ENCODE measurements at places on chromosomes 5 and 9.

DNA sequence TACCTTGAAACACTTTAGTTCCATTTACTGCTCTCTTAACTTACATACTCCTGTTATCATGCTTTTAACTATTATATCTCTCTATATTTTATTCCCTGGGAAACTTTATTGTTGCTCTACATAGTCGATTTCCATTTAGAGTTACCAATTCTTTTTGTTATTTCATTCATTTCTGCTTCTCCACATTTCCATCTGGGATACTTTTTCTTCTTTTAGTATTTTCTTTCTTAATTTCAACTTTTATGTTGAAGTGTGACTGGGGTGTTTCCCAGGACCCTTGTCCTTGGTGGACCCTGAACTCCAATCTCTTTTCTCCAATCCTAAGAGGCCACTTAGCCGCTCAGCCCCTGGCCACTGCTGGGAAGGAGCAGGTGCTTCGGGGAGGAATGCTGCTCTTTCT lies 36.0 kb downstream of the PSD2 start:
- DNase-seq = no peak

GRCh38 chr9:129026442-129027223 lies 1.5 kb downstream of the SH3GLB2 start:
- DNase-seq = no peak

- no peak for DNase-seq
Measured at GRCh38 chr5:84248013-84248412, 136.7 kb downstream of the EDIL3 start.

- DNase-seq = no peak
Measured at GRCh38 chr5:168995024-168995423, 305.9 kb downstream of the SLIT3 start.

- DNase-seq = no peak
Measured at GRCh38 chr9:101371813-101372212, 13.0 kb downstream of the BAAT start.

DNA sequence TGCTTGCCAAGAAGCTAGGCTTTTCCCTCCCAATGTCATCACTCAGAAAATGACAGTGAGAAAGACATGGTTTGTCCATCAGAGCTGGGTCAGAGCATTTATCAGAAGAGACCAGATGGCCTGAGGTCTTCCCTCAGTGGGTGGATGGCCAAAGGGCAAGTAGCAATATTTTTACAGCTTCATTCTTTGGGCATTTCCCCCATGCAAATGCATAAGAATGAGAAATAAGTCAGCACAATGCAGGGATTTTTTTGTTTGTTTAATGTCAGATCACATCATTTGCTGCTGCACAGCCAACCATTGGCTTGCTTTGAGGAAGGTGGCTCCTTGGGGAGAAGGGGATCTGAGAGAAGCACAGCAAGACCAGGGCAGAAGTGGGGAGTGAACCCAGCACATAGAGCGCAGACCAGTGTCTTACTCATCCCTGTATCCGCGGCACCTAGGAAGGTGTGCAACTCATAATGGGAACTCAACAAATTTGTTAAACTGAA lies 209.6 kb downstream of the SEMA6A start:
- no peak for DNase-seq

GRCh38 chr5:103450333-103451061 lies 112.1 kb downstream of the NUDT12 start:
- DNase-seq = no peak

GRCh38 chr5:20113031-20113715 lies 125.2 kb upstream of the CDH18 start:
- no peak for DNase-seq

GRCh38 chr5:149581931-149582768 lies 852 bp downstream of the ARHGEF37 start:
- no peak for DNase-seq

DNA sequence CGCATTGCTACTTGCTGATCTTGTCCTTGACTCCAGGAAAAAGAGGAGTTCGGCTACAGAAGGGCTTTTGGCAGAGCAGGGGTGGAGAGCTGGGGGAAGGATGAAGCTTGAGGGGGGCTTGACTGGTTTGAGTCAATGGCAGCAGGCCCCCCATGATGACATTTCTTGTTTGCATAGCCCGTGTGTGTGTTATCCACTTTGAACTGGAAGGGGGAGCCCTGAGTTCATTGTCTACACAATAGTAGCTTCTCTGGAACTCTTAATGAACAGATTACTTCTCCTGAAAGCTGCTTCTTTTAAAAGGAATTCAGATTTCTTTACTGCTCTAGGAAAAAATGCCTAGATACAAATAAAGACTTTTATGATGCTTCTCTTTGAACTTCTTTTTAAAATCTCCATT lies 2.3 kb downstream of the IFNB1 start:
- DNase-seq = no peak

GRCh38 chr5:130692770-130693169 lies 472.3 kb downstream of the HINT1 start:
- DNase-seq = no peak

DNA sequence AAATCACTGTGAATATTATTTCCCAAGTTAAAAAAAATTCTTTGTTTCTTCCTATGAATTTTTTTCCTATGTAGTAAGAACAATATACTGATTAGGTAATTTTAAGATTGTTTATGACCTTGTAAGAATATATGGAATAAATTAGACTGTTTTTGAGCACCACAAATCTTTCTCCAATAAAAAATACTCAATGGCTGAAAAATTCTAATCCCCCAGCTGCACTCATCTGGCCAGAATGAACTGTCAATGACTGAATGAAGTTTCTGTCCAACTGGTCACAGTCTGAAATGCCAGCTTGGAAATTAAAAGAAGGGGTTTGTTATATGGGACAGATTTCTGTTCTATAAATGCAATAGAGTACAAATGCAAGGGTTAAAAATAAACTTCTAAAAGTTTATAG lies 569.5 kb upstream of the SEMA6A start:
- no peak for DNase-seq

GRCh38 chr5:170179626-170180025 lies 53.2 kb upstream of the C5orf58 start:
- DNase-seq = no peak

DNA sequence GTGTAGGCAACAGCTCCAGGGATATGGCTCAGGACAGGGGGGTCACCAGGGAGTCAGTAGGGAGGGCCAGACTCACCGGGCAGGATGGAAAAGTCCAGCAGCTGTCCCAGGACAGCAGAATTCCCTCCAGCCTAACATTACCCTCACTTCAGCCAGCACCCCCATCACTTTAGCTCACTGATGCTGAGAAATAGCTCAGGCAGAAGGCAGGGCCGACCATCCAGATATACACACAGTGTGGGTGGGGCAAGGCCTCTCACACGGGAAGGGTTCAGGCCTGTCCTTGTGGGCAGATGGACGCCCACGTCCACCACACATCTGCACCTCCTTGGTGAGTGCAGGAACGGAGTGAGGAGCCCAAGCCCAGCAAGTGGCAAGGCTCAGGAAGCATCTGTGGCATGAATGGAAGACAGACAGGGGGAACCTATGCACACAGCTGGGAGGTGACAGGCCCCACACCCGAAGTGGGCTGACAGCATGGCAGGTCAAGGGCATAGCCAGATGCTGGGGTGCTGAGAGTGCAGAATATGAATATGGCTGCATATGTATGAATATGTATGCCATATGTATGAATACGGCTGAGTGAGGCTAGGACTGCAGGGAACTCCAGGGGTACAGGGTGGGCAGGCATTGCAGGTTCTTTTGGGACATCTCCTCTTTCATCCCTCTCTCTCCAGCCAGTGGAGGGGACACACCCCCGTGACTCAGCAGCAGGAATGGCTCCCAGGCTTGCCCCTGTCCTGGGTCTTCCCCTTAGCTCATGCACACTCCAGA lies 17.0 kb downstream of the BICD2 start:
- DNase-seq = no peak

GRCh38 chr9:88534456-88535225 lies at the start of gene NXNL2:
TSS of gene NXNL2 (plus strand) at chr9:88535178. CDS start at chr9:88535435, 257 bp downstream.
- DNase-seq = no peak

GRCh38 chr5:82331557-82331956 lies 53.4 kb upstream of the RPS23 start:
- no peak for DNase-seq

GRCh38 chr5:74261421-74261820 lies 379.1 kb downstream of the ENC1 start:
- DNase-seq = no peak

- no peak for DNase-seq
Measured at GRCh38 chr9:79524266-79524665, 47.5 kb upstream of the TLE4 start.

DNA sequence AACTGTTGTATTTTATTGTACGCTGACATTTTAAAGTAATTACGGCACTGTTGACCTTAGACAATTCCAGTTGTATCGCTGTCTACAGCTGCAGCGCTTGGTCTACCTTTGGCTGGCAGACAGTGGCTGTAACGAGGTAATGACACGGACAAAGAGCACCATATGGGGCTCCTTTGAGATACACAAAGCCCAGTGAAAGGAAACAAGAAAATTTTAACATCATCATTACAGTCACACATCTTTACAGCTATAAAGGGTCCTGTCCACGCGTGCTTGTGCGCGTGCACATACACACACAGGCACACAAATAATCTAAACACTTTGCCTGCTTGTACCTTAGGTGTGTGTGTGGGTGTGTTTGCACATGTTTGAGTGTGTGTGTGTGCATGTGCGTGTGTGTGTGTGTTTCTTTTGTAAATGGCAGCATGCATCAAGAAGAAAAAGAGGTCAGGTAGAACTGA lies 946.0 kb downstream of the NR2F1-AS1 start:
- no peak for DNase-seq

GRCh38 chr9:108486831-108487230 lies 369.0 kb downstream of the ACTL7B start:
- DNase-seq = no peak

DNA sequence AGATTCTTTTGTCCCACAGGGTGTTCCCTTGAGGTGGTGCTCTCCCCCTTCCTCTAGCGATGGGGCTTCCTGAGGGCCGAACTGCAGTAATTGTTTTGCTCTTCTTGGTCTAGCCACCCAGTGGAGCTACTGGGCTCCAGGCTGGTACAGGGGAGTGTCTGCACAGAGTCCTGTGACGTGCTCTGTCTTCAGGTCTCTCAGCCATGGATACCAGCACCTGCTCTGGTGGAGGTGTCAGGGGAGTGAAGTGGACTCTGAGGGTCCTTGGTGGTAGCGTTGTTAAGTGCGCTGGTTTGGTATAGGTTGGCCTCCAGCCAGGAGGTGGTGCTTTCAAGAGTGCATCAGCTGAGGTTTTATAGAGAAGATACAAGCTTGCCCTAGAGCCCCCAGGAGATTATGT lies 20.4 kb upstream of the CEP72 start:
- DNase-seq = no peak

DNA sequence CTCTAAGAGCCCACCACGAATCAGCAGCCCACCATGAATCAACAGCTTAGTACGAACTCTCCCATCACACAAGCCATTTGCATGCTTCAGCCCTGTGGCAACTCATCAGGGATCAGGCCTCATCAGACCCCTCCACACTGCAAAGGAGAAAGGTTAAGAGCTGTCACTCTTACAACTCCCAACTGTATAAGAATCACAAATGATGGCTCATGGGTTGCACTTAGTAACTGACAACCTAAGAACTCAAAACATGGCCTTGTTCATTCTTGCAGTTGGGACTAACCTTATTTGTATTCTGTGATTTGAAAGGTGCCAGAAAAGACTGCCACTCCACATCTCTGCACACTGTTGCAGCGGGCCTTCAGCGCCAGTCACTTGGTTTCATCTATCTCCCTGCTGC lies 149.1 kb upstream of the ZNF366 start:
- no peak for DNase-seq

GRCh38 chr9:426264-426663 lies 211.6 kb downstream of the DOCK8 start:
- no peak for DNase-seq

DNA sequence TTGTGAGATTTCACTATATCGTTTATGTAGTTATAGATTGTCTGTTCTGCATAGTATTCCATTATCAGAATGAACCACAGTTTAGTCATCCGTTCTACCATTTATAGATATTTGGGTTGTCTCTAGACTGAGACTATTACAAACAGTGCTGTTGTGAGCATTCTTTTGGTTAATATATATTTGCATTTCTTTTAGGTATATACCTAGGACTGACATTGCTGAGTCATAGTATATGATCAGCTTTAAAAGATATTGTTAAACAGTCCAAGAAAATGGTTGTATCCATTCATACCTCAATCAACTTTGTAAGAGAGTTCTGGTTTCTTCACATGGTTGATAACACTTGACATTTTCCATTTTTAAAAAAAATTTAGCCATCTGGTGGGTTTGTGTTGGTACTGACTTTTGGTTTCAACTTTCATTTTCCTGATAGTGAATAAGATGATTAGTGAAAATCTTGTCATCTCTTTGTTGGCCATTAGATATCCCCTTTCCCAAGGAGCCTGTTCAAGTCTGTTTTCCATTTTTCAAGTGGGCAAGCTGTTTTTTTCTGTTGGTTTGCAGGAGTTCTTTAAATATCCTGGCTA lies 22.9 kb upstream of the ADAM19 start:
- no peak for DNase-seq

DNA sequence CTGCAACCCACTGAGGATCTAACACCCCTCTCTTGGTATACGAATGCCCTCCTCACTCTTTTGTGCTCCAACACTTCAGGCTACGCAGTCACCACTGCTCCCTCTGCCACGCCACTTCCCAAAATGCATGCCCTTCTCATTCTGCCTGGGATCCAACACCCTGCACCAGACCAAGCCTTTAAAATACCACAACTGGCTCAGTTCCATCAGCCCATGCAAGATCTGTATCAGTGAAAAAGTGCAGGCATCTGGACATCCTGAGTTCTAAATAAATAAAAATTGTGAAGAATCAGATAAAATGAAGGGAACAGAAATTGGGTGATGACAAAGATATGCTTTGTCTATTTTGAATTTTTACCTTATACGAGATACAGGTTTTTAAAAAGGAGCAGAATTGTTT lies 2.7 kb downstream of the NDUFB6 start:
- no peak for DNase-seq

- no peak for DNase-seq
Measured at GRCh38 chr5:54637654-54638053, 120.1 kb downstream of the SNX18 start.

DNA sequence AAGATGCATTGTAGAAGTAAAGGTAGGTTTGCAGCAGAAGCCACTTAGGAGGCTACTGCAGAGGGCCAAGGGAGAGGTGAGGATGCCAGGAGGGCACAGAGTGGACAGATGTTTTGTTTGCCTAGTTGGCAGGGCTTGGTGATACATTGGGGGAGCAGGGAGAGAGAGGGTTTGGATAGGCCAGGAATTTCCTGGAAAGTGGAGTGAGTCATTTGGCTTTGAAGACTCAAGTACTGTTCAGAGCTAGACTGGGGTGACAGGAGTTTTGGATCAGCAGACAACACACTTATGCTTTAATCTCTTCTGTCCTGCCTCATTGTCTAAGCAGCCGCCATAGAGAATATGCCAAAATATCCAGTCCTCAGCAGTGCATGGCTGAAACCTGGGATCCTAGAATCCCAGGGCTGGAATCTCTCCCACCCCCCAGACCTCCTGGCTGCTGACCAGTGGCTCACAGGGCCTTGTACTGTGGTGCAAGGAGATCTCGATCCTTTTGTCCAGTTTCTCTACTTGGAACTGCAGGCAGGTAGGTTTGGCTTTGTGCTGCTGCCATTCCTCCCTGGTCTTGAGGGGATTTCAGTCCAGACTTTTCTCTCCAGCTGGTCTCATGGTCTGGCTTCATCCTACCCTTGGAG lies 11.0 kb downstream of the TMEM268 start:
- DNase-seq = no peak
